CD4-positive, alpha-beta T cell treated with Interleukin-10 for 1 hour (primary cell): ENCODE measurements at places on chromosomes 12 and 14.

DNA sequence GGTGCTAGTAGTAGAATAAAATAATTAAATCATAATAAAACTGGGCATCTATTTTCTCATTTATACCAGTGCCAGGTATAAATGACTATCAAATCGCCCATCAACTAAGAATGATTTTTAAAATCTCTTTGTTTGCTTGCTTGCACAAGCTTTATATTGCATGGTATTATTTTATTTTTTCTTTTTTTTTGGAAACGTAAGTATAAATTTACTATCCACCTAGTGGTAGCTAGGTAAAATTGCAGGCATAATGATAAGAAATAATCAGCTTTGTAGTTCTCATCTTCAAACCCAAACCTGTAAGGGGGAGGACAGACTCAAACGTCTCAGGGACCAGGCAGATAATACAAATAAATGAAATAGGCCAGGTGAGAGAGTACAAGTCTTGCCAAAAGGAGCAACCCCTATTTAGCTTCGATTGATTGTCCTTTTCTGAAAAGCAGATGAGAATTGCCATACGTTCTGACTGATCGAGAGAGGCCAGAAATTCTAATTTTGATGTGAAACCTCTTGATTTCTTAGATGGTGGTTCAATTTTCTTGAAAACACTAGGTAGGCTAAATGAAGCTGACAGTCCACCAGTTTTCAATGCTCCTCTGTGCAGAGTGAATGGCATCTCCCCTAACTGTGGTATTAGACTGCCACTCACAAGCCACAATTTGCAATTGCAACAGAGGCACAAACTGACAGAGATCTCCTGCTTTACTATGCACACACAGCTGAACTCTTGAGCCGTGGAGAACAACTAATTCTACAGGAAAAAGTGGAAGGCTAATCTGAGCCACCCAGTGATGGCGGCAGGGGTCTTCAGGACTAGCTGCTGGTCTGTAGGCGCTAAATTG, 189.3 kb downstream of the DACT1 start:
- DNase-seq: no peak

GRCh38 chr12:83097643-83098342, 411.1 kb downstream of the TMTC2 start:
- no peak for DNase-seq

DNA sequence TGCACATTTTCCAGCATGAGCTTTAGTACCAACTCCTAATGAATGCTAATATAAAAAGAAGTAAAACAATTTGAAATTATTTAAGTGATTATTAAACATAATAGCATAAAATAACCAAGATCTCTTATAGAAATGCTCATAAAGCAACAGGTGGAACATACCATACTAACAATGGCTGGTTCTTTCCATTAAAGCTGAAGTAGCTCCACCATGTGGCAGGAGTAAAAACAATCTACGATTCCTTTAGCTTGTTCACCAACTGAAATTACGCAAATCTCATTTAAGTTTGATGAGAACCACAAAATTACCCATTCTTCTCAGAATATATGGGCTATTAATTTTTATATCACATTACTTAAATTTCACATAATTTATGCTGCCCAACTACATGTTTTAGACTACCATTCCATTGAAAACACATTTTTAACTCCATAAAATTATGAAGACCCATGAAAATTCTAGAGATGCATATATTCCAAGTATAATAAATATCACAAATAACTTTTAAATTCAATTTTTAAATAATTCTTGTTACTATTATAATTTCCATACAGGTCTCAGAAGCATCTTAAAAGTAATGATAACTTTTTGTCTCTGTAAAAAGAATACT, 213.6 kb downstream of the DAD1 start:
- DNase-seq: peak; percentile 22

DNA sequence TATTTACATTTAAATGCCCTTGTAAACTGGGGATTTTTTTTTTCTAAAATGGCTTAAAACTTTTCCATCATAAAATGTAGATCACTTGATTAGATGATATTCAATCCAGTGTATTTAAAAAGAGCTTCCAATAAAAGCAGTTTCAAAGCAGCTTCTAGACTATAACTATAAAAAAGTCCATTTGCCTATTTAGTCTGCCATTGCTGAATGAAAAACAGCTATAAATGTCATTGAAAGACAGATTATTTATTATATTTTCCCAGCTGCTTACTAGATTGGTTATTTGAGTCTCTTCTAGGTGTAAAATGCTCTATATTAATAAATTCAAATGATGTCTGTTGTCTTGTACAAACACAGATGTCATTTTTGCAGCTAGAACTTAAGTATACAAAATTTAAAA, 414.8 kb downstream of the RMST start:
- DNase-seq: no peak

DNA sequence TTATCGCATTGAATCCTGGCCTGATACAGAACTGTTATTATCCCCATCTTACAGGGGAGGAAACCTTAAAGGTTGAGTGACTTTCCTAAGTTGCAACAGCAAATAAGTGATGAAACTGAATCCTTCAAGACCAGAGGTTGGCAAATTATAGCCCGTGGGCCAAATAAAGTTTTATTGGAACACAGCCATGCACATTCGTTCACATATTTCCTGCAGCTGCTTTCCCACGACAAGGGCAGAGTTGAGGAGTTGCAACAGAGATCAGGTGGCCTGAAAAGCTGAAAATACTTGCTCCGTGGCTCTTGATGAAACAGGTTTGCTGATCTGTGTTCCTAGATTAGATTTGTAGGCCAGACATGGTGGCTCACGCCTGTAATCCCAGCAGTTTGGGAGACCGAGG, 126.7 kb downstream of the PHETA1 start:
- no peak for DNase-seq

- no peak for DNase-seq
Measured at GRCh38 chr14:93316716-93317115, 16.1 kb downstream of the BTBD7 start.

- DNase-seq: no peak
Measured at GRCh38 chr14:74976264-74977113, 21.1 kb upstream of the PGF start.

DNA sequence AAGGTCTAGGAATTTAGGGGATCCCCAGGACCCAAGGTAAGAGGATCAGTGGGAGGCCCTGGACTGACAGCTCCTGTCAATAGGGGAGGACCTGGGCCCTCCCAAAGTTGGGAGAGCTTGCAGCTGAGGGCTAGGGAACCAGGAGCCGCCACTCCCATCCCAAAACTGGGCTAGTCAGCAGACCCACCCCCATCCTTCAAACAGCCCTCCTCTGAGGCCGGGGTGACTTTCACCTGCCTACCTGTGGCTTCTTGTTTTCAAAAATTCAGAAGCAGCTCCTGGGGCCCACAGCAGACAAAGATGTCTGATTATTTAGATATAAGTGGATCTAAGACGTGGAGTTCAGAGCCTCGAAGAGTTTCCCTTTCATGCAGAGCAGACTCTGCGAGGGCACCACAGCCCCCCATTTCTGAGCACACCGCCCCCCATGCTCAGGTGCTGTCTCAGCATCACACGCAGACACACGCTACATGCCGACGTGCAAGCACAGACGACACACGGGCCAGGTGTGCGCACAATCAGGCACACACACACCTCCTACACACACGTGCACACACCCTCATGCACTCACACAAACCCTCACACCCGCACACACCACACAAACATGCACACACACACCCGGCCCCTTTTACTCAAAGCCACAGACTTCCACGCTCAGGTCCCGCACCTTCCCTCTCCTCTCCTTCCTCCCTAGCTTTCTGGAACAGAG, 21.9 kb downstream of the DIO3 start:
- no peak for DNase-seq

DNA sequence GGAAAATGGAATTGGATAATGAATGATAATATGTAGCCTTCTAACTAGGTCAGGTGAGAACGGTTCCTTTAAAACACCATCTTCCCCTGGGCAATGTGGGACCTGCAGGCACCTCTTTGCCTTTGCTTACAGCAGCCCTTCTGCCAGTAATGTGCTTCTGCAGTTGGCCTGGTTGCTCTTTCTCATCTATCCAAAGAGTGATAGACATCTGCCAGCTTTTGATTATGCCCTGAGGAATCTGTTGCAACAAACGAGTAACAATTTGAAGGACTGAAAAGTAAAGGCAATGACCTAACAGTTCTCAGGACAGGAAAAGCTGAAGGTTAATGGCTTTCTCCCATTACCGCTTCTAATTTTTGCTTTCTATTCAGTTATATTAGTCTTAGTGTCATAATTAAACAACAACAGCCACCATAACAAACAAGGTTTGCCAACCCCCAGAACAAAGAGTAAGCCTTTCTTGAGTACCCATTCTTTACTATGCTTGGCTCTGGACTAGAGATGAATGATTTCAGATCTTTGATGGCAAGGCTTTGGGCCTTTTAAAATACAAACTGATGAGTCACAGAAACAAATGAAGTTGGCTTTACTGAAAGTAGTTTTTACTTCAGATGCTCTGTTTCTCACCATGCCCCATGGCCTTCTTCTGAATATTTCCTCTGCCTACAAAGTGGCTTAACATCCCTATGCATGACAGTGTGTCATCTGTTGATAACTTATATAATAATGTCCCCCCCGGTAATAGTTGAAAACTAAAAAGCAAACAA, 76.1 kb upstream of the KRR1 start:
- DNase-seq: no peak

DNA sequence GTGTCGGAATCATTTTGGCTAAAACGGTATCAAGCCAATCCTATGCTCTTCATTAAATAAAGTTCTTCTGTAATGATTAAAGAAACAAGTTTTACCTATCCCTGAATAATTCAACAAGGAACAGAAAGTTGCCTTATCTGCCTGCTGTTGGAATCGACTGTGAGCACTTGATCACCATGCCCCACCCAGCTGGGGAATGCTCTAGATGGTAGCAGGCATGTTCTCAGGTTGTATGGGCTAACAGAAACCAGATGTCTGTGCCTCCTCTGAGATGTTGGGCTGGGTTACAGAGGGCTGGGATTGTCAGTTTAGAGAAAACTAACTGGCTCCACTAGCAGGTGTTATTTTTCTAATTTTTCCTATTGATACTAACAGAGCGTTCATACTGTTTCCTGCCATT, 28.9 kb downstream of the RTRAF start:
- DNase-seq: no peak

DNA sequence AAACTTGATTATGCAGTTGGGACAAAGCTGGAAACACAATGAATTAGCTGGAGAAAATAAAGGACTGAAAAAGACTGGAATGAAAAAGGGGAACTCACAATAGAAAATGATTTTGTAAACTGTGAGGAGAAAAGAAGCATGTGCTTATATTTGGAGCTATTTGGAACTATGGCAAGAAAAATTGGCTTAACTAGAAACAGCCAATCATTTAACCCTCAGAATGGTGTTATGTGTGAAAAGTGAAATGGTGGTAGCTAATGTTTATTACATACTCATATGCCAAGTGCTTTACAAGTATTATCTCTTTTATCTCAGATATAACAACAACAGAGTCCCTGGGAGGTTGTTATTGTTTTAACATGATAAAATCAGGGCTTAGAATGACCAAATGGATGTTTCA, 583.1 kb upstream of the SEL1L start:
- DNase-seq: no peak

- peak; percentile 23 for DNase-seq
Measured at GRCh38 chr12:27434673-27435565, 11.6 kb upstream of the SMCO2 start.

GRCh38 chr14:98924046-98924445, 348.0 kb downstream of the BCL11B start:
- no peak for DNase-seq

DNA sequence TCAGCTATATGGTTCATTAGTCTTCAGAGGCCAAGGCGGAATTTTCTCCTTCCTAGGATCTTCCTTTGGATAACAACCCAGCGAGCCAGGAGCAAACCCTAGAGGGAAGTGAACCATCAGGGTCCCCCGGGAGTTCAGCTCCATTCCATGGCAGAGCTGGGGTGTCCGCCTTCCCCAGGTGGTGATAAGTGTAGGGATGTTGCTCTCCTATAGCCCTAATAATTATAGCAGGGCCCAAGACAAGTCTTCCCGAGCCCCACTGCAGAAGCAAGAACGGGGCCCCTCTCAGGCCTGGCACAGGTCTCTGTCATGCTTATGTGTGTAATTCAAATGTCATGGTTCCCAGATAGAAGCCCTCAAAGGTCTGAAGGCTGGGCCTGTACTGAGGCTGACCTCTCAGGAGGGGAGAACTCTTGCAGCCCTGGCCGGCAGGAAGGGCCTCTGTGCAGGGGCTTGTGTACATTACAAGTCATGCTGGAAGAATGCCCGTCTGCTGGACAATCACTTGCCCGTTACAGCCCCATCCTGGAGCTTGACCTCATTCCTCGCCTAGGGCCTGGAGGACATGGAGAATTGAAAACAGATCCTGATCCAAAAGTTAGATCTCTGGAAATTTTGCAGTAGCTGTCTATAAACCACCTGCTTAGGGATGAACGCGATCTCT, 17.3 kb downstream of the LRTM2 start:
- DNase-seq: no peak

DNA sequence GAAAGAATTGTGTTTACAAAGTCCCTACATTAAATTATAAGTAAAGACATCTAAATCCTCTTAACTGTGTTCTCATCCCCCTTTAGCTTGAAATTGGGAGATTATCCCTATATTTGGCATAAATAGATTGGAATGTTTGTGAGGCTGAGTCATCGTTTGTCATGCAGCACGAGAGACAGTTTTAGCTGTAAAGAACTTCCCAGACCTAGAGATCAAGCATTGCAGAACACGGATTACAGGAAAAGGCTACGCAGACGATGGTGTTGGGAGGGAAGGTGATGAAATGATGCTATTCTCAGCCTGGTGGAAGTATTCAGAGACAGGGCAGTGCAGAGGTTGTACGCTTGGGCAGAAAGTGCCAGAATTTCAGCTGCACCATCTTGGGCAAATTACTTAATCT, 93.8 kb downstream of the PTPRB start:
- no peak for DNase-seq

DNA sequence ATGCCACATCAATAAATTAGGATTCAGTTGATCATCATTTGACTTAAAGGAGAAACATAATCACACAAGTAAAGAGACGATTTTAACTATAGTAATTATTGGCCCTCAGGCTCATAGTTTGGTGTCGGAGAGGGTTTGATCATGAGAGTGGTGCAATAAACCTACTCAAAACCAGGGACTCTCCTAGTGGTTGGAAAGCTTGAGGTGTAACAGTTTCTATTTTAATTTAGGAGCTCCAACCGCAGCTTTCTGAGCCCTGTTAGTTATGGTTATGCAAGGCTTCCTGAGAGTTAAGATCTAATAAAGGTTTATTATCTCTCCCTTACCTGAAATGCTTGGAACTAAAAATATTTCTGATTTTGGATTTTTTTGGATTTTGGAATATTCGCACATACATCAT, 36.4 kb downstream of the TMTC2 start:
- no peak for DNase-seq

GRCh38 chr14:31388687-31389413, 31.5 kb downstream of the HEATR5A start:
- no peak for DNase-seq

GRCh38 chr14:105392131-105393090, 5.9 kb upstream of the TEX22 start:
- no peak for DNase-seq

DNA sequence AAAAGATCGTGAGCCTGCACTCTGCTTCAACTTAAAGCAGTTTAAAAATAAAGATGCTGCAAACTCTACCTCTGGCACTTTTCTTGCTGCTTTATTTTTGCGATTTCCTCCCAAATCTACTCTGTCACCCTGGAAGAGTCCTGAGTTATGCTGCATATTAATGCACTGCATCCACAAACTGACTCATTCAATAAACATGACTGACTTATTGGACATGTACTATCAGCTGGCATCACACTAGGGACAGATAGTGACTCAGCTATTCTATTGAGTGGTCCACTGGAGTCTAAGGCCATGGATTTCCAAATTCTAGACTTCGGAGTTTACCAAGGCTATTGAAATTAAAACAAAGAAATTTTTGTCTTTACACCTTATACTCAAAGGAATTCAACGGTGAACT, 90.7 kb upstream of the PTPRR start:
- no peak for DNase-seq
